ENCODE measurements at places on chromosomes 3 and 15.
A peak's percentile ranks its signal among the peaks of the same experiment; 100 is the strongest.

GRCh38 chr15:51601801-51602200 is 20.8 kb downstream of the DMXL2 start:
- no peak for DNase-seq

GRCh38 chr3:130341882-130342281 is 3.6 kb upstream of the COL6A5 start:
- no peak for DNase-seq

DNA sequence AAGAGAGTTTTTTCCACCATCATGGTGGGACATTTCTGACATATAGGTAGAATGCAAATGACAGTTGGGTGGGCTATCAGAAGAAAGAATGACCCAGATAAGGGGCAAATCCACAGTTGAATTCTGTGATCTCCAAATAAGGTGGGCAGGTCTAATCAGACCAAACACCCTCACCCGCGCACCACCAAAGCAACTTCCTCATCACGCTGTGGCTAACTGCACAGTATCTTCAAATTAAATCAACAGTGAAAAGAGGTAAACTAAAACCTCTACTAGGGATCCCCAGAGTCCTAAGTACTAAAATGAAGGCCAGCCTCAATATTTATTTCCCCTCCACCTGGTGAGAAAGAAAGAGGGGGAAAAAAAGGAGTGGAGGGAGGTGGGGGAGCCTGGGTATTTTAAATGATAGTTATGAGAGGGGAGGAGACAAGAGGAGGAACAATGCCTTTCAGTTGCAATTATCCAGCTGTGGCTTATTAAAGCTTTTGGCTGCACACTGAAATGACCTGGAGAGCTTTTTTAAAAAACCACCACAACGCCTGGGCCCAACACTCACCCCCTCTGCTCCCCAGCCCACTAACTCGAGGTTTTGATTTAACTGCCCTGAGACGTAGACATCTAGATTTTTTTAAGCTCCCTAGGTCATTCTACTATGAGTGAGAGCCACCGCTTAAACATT is 61.0 kb downstream of the LRIG1 start:
- no peak for DNase-seq

DNA sequence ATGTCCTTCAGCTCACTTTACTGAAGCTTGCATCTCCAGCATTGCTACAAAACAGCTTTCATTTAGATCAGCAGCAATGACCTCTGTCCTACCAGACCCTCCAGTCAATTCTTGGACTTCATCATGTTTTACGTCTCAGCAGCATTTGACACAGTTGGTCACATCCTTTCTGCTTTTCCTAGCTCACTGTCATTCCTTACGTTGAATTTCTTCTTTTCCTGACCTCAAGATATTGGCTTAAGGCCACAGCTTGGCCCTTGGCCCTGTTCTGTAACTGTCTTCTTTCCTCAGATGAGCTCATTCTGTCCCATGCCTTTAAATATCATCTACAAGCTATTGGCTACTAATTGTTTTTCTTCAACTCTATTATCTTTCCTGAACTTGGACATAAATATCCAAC is 576.2 kb upstream of the KCNMB2 start:
- peak; percentile 12 for DNase-seq

DNA sequence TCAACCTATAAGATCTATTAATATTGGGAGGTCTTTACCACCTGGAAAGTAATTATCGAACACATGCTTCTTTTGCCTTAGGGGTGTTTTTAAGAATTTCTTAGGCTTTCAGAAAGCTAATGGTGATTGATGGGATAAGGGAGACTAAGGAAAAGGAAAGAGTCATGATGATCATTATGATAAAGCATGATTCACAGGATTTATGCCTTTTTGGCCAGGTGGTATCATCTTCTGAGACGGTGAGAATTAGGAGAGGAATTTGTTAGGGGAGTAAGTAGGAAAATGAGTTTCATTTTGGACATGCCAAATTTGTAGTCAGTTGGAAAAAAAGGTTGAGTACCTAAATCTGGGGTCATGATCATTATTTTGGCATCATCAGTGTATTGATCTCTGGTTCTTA is 8.9 kb downstream of the ARMC8 start:
- DNase-seq, result no peak

DNA sequence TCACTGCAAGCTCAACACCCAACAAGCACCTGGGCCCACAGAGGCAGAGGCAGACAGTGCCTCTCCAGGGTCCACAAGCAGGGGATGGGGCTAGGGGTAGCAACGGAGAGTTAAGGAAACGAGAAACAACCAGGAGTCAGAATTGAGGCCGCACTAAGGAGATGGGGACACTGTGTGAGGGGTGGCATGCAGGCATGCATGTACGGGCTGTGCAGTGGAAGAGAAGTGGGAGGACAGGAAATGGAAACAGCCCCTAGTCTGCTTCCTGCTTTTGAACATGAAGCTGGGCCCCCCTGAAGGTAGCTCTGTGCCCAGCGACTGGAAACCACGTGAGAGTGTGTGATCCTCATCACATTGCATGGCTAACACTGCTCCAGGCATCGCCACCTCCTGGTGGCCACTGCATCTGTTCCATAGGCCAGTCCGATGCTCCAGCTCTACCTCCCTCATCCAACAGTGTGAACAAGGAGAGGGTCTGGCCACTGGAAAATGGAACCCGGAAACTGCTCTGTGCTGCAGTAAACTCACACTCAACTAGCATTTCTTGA is 44.0 kb downstream of the XXYLT1 start:
- no peak for DNase-seq

- no peak for DNase-seq
Measured at GRCh38 chr3:190097617-190098016, 23.1 kb downstream of the P3H2 start.
